Sigmoid colon (tissue), 7 donors: ENCODE measurements at places on chromosomes 6 and 20.

DNA sequence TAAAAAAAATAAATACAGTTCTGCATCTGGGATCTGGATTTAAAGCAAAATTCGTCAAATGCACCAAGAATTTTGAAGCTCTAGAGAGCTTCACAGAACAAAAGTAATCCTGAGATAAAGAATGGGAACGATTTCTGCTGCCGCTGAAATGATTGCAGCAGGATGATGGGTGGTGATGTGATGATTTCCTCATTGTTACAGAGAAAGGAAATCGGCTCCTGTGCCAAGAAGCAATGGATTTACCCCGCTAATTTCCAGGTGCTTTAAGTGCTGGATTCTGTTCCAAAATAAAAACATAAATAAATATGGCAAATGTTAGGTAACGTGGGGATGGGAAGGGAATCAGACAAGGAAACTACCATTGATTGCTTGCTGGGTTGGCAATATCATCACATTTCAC is 1067.9 kb upstream of the MAP3K7 start:
- no peak for DNase-seq

DNA sequence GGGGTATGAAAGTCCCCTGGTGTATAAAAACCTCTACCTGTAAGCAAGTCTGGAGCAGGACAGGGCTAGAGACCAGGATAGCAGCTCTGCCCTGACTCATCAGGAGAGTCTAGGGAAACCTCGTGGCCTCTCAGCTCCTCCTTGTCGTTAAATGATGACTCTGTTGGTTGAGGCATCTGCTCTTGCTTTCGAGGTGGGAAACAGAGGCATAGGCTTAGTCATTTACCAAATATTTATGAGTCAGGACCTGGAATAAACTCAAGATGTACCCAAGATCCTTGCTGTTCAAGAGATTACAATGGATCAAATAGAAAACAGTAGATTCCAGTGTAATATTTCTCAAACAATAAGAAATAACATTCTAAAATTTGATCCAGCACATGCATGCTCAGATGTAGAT is 5.5 kb downstream of the MANBAL start:
- DNase-seq: peak; percentile 87

DNA sequence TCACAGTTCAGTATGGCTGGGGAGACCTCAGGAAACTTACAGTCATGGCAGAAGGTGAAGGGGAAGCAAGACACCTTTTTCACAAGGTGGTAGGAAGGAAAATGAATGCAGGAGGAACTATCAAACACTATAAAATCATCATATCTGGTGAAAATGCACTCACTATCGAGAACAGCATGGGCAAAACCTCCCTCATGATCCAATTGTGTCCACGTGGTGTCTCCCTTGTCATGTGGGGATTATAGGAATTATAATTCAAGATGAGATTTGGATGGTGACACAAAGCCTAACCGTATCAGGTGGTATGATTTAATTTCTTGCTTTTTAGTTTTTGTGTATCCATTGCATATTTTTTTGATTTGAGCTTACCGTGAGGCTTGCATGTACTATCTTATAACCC is 133.2 kb upstream of the SYNCRIP start:
- DNase-seq: no peak

GRCh38 chr6:144493035-144493910 is 208.1 kb downstream of the UTRN start:
- DNase-seq: no peak

DNA sequence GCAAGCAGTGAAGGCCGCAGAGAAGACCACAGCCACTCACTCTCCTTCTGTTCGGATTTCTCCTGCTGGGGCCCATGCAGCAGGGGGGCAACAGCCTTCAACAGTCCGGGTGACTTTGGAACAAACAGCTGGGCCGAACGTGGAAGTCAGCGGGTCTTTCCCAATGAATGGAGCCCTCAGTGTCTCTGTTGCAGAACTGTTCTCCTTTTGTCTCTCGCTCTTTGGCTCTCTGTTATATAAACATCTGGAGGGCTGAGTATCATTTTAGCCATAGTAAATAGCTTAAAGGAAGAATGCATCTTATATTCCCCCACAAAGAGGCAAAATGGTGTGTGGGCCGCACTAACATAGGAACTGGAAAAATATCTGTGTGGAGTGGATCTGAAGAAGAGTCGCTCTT is 136.7 kb upstream of the RALGAPA2 start:
- no peak for DNase-seq
